ENCODE measurements at places on chromosomes 3 and 15.

DNA sequence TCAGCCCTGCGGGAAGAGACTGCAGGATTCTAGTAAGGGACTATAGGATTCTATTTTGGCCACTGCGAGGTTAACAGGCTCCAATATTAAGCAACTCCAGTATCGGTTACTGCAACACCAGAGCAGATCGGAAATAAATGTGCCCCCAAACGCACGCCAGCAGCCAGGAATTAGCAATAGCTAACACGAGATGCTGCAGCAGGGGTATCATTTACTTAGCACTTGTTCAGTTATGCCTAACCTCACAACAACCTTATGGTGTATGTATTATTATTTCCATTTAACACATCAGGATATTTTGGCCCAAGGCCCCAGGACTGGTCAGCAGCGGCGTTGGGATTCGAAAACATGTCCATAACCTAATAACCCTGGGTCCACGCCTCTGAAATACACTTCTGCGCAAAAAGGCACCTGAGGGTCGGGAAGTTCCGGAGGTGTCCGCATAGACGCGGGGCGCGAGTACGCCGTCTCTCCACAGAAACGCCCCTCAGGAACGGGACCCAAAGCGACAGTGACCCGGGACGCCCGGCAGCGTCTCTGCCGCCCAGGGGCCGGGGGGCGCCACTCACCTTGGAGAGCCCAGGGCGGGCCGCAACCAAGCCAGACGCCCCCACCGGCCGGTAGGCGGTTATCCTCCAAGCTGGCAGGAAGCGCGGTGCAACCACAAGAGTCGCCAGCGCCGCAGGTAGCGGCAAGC, 681 bp downstream of the PIK3CB start:
- peak; percentile 41 for DNase-seq

DNA sequence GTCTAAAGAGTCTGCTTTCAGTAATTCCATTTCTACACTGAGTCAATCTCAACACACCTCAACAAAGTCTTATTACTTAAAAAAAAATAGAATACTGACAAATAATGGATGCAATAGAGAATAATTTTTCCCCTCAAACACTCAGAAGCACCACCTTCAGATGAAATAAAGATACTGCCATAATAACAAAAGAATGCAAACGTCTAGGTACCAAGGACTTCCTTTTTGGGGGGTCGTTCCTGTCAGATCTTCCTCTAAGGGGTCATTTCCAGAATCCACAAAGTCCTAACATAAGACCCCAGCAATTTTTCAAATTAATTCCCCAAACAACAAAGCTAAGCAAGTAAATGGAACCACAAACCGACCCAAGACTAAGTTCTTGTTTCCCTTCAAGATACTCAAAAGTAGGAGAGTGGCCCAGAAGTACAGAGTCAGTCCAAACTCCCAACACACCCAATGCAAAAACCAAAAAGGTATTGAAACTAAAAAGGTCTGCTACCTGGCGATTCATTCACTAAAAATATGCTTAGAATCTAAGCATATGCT, 1.3 kb downstream of the RYK start:
- no peak for DNase-seq

- DNase-seq, result no peak
Measured at GRCh38 chr3:102374863-102375634, 59.8 kb upstream of the ZPLD1 start.

- DNase-seq, result no peak
Measured at GRCh38 chr15:31392761-31393401, 66.2 kb downstream of the KLF13 start.

DNA sequence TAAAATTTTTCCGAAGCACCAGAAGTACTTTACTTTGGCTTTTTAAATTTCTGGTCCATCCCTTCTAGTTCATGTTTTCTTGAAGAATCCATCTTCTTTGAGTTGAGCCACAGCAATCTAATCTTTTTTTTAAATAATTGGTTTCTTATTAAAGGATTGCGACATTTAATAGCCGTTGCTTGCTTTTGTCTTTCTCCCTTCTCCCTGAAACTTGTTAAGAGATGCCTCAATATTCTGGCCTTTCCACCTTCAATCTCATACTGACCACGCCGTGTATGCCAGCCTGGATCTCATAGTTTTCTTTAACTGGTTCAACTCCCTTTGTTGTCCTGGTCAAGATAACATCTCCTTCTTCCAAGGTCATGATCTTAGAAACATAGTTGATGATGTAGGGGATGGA, 18.4 kb upstream of the RPLP1 start:
- DNase-seq, result peak; percentile 49

GRCh38 chr3:182810574-182811268, 17.4 kb downstream of the ATP11B start:
- peak; percentile 24 for DNase-seq

GRCh38 chr3:188904670-188905069, 267.1 kb upstream of the TPRG1 start:
- DNase-seq, result peak; percentile 58

- peak; percentile 10 for DNase-seq
Measured at GRCh38 chr3:162224746-162225145, 728.1 kb downstream of the OTOL1 start.

- DNase-seq, result no peak
Measured at GRCh38 chr3:194877291-194878119, 191.8 kb downstream of the FAM43A start.

- DNase-seq, result peak; percentile 90
Measured at GRCh38 chr15:63553388-63553791, 43.8 kb upstream of the FBXL22 start.

Measured in EL (cell line).